GOT3 (cell line): ENCODE measurements at places on chromosomes 13 and 19.

GRCh38 chr13:91017669-91018053 lies 329.8 kb upstream of the MIR17HG start:
- DNase-seq: no peak

DNA sequence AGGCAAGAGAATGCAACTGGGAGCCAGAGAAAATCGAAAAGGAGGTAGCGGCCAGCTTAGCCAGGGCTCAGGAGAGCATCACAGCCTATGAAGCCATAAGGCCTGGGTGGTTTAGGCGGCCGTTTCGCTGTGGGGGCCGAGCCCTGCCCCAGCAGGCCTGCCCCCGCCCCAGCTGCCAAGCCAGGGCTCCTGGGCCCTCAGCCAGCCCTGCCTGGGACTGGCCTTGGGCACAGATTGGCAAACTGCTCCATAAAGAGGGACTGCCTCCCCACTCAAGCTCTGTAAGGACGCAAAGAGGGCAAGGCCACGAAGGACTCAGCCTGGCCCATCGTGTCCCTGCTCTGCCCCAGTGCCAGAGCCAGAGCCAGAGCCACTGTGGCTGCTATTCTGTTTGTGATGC lies 10.2 kb downstream of the ZNF653 start:
- no peak for DNase-seq

DNA sequence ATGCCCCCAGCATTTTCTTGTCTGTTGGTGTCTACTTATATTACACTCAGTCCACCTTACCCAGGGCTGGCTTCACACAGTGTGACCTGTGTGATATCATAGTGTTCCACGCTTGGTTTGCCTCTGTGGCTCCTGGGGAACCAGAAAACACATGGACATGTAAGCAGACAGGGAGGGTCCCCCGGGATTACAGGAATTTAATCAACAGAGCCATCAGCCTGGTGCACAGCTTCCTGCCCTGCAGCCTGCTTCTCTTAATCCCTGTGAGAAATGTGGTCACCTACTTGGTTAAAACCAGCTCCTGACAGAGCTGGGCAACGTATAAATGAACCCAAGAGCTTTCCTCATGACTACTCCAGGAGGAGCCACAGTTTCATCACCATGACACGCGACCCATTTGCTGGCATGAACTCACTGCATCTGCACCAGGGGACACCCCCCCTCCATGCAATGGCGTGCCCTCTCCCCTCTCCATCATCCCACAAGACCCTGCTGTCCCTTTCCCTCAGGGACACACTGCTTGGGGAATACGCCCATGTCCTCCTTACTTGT lies 152.1 kb downstream of the UQCRFS1 start:
- no peak for DNase-seq

GRCh38 chr13:111584101-111584672 lies 263.7 kb downstream of the TEX29 start:
- DNase-seq: no peak

DNA sequence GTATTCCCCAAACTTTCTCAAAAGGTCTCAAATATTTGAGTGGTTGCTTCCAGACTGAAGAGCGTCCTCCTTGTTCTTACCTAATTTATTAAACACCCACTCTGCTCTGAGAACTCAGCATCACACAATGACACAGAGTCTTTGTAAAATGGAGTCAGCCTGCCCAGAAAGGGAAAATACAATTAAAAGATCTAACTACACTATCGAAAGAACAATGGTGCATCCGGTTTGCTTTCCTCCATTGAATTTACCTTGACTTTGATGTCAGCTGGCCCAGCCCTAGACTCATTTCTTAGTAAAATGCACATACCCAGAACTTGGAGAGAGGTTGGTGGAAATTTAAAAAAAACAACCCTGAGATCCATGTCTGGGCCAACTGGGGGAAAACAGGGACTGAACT lies 120.7 kb upstream of the SERP2 start:
- no peak for DNase-seq

DNA sequence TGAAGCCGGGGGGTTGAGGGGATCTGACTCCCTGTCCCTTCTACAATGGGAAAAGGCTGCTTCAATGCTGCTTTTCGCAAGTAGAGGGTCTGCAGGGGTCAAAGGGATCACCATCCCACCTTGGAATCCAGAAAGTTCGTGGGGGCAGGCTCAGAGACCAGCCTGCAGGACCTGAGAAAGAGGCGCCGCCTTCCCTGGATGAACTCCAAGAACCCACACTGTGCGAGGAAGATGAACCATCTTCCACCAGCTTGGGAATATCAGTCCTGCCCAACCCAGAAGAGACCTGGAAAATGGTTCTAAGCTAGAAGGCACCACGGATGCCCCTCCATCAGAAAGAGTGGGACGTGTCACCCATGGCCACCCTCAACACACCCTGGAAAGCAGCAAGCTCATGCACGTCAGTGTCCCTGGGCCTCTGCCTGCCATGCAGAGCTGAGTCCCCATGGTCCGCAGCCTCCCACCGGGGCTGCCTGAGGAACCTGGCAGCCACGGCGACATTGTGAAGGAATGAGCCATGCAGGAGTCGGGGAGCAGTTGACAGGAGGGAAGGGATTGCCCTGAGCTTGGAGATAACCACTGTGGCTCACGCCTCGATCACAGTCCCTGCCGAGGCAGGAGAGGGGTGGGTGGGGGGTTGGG lies 14.6 kb downstream of the RAB3D start:
- no peak for DNase-seq

DNA sequence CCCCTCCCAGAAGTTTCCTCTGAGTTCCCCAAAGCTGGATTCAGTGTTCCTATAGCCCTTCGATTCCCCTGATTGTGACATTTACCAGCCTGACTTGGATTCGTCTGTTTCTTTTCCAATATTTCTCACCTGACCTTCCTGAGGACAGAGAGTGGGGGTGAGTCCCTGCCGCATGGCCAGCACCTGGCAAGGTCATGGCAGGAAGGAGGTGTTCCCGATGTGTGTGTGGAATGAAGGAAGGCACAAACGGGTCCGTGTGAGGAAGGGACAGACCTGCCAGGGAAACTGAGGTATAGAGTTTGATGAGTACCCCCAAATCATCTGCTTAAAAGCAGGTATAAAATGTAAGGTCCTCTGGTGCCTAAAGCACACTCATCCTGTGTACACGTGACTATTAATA lies 3.3 kb downstream of the COL4A1 start:
- DNase-seq: no peak

- DNase-seq: no peak
Observed at GRCh38 chr13:97283888-97284287, 61.8 kb downstream of the MBNL2 start.

GRCh38 chr13:37741536-37741935 lies 128.0 kb downstream of the TRPC4 start:
- DNase-seq: no peak

- no peak for DNase-seq
Observed at GRCh38 chr19:53131727-53132126, 983 bp downstream of the ZNF415 start.

DNA sequence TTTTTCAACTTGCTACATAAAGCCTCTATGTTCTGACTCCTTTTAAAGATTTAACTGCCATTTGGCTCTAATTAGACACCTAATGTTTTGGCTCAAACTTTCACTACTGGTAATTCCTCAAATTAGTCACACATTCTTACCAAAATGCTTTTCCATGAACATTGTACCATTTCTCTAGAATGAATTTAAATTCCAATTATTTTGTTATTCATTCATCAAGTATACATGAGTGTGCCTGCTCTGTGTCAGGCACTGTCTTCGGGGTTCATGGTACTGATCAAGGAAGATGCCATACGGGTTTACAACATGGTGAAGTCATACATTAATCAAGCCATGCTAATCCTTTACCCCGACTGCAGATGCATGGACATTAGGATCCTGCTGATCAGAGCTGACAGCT lies 69.1 kb upstream of the POSTN start:
- no peak for DNase-seq

DNA sequence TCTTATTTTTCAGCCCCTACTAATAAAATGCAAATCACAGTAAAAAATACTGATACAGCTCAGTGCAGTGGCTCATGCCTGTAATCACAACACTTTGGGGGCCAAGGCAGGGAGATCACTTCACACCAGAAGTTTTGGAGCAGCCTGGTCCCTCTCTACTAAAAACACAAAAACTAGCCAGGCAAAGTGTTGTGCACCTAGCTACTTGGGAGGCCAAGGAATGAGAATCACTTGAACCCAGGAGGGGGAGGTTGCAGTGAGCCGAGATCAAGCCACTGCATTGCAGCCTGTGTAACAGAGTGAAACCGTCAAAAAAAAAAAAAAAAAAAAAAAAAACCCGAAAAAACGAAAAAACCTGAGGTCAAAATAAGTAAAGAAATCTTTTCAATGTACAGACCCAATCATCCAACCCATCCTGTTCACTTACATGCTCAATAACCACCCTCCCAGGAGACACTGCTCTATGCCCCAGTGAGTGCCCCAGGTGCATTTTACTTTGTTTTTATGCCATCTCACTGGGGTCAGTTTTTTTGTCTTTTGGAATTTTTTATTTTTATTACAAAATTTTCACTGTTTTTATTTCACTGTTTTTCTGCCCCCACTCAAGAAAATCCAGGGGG lies 107.0 kb downstream of the ZNF486 start:
- DNase-seq: no peak

- no peak for DNase-seq
Observed at GRCh38 chr19:6503407-6504201, 1.5 kb upstream of the TUBB4A start.

GRCh38 chr19:13118424-13119193 lies 545 bp downstream of the NACC1 start:
- DNase-seq: no peak

DNA sequence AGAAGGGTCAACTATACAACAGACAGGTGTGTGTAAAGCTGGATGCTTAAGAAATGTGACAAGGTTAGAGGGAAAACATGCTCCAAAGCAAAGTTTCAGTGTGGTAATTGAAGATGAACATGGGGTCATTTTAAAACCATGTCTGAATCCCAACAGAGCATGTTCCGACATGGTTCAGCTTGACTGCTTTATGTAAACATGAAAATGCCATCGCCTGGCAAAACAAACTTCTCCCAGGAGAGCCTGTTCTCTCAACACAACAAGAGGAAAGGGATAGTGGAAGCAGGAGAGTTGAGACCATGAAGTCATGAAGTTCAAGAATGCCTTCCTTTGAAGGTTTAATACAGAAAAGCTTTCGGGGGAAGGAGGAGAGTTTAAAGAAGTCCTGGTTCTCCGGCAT lies 85.8 kb downstream of the EPSTI1 start:
- DNase-seq: no peak

DNA sequence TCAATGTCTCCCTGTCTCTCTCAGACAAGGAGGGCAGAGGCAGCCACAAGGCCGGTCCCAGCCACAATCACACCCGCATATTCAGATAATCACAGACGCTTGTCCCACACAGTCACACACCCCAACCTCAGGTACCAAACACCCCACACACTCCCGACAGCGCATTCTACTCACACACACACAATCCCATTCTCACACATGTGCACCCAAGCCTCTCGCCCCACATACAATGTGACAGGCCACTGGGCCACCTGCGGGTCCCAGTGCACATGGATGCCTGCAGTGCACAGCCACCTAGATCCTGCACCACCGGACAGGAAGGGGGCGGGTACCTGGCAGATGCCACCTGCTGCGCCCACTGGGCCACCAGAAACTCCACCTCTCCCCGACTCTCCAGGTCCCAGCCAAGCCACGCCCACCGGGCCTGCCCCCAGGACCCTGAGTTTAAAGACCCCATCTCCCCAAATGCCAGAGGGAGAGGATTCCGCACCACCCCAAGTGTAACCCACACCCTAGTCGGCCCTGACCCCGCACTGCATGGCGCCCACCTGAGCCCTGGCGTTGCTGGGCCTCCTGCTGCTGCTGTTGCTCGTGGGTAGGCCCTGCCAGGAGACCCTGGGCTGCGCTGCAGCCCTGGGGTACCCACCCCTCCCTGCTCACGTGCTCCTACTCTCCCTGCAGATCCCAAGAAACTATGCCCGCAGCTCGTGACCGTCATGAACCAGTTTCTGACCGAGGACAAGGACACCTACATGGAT lies 10.6 kb downstream of the SCGB2B2 start:
- no peak for DNase-seq

DNA sequence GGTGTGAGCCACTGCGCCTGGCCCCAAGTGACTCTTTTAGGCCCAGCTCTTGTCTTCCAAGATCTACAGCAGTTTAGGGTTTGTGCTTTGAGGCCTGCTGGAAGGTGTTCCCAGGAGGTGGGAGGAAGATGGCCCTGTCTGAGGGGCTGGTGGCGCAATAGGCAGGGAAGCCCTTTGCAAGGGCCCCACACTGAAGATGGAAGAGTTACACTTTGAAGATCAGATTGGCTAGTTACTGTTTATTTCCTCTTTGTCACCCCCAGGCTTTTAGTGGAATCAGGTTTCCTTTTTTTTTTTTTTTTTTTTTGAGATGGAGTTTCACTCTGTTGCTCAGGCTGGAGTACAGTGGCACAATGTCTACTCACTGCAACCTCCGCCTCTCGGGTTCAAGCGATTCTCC lies 1.9 kb upstream of the RABAC1 start:
- DNase-seq: no peak

- DNase-seq: no peak
Observed at GRCh38 chr19:2213799-2214198, 22.3 kb downstream of the PLEKHJ1 start.

DNA sequence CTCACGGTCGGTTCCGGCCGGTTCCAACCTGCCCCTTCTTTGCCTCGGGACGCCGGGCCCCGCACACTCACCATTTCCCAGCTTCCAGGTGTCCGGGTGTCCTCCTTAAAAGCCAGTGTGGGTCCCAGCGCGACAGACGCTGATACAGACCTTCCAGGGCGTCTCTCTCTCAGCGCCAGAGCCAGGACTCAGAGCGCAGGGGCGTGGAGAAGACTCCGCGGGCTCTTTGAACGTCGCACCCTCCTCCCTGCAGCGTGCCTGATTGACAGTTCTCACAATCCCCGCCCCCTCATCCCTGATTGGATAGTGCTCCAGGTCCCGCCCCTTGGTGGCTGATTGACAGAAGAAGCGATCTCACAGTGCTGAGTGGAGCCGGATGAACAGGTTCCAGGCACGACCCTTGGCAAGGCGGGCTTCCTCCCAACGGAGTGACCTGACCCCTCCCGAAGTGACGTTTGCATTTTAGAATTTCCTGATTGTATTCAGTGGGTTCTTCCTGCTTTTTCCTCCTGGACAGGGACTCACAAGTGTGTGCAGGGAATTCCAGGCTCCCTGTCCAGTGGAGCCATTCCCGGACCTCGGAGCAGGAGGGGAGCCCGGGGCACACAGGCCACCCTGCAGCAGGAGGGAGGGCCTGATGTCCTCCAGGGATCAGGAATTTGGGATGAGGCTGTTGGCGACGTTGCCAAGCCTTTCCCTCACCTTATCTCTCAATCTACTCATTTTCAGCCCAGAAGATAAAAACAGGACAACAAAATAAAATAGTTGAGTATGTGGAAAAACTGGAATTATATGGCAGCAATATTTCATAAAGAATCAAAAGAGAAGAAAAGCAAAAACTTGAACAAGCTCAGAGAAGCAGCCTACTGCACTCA lies at the start of gene ZNF823:
TSS of gene ZNF823 (minus strand) at position 201 of the 875 bp plus-strand sequence. CDS start at position 74, 127 bp downstream.
- peak; percentile 81 for DNase-seq

DNA sequence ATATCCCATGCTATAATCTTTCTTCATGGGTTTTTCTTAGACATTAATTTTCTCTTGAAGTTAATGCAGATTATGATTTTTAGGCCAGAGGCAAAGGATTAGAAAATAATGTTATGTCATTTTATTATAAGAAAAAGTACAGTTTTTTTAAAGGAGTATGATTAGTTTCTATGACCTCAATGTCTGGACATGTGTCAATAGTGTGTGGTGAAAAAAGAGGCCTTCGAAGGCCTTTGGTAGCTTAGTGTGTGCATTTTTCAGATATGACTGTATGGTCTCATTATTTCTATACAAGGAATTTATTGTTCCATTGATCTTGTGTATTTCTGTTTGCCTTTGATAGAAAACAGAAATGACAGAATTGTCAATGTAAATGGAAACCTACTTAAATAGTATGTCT lies 195.6 kb downstream of the GPC5 start:
- DNase-seq: no peak
